H1 (cell line): ENCODE measurements at places on chromosomes 12 and 14. TPM values are rescaled to one million over a fixed set of nuclear protein-coding genes. Genes with fewer than 3 reads are reported as not detected.
A peak's percentile ranks its signal among the peaks of the same experiment; 100 is the strongest.

GRCh38 chr14:74616996-74617700 is 5.1 kb upstream of the LTBP2 start:
- no peak for DNase-seq
- no peak overlapping the region for H3K27ac ChIP-seq
- H3K36me3 ChIP-seq: no peaks in the 10 kb centered on the region
- peaks cover 5% of the 10 kb centered on the region; the same call in 1 of the 2 replicates for H3K4me1 ChIP-seq
- peaks cover 2% of the 10 kb centered on the region; the same call in 1 of the 2 replicates for H3K27me3 ChIP-seq

The TMTC2 gene
- polyA plus RNA-seq: 2.3 and 2.7 TPM in 2 replicates

- H3K27ac ChIP-seq: no peak overlapping the region
- H3K27me3 ChIP-seq: no peaks in the 10 kb centered on the region
- DNase-seq: no peak
- no peaks in the 10 kb centered on the region for H3K36me3 ChIP-seq
- H3K4me3 ChIP-seq: no peak overlapping the region
- peaks cover 2% of the 10 kb centered on the region; the same call in 1 of the 2 replicates for H3K4me1 ChIP-seq
Observed at GRCh38 chr12:118498171-118498570, 121.8 kb downstream of the SUDS3 start.

DNA sequence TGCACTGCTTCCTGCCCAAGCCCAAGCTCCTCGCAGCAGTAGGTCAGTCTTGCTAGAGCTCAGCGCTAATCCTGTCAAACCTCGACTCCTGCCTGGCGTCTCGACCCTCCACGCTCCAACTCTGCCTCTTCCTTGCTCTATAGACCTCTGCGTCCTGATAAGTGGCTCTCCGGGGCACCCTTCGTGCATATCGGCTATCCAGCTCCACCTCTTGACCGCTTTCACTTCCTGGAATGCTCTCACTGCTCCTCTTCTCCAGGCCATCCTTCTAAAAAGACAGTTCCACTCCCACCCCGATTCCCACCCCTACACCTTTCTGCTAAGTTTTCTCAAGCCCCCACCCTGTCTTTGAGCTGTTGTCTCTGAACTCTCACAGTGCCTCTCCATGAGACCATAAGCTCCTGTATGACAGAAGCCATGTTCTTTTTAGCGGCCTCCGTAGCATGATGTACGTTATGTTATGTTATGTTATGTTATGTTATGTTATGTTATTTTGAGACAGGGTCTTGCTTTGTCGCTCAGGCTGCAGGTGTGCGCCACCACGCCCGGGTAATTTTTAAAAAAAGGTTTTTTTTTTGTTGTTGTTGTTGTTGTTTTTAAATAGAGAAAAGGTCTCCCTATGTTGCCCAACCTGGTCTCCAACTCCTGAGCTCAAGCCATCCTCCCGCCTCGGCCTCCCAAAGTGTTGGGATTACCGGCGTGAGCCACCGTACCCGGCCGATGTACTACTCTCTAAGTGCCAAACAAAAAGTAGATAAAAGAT is 601 bp downstream of the COX14 start:
- H3K36me3 ChIP-seq: no peaks in the 10 kb centered on the region
- no peak for DNase-seq
- H3K27ac ChIP-seq: peak overlapping the region; percentile 74
- peak overlapping the region; percentile 91 for H3K4me3 ChIP-seq
- H3K27me3 ChIP-seq: no peaks in the 10 kb centered on the region

The RNU6-7 gene
- not detected in 2 replicates for polyA plus RNA-seq

GRCh38 chr14:94121485-94121884 is 7.9 kb downstream of the IFI27L2 start:
- no peaks in the 10 kb centered on the region for H3K4me1 ChIP-seq
- H3K27me3 ChIP-seq: no peaks in the 10 kb centered on the region
- H3K4me3 ChIP-seq: no peak overlapping the region
- DNase-seq: no peak
- H3K27ac ChIP-seq: no peak overlapping the region

The FOXA1 gene
- 0.05 and 0.08 TPM in 2 replicates for polyA plus RNA-seq

DNA sequence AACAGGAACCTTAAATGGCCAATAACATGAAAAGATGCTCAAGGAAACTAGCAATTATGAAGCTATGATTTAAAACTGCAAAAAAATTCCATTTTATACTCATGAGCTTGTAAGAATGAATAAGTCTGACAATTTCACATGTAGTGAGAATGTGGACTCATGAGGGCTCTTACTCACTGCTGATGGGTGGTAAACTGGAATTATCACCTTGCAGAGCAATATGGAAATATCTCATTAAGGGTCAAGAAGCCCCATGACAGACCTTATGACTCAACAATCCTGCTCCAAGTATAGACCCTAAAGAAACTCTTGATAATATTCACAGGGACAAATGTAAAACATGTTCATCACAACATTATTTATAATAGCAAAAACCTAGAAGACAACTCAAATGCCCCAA is 23.5 kb upstream of the SMAGP start:
- DNase-seq: no peak
- H3K27me3 ChIP-seq: no peaks in the 10 kb centered on the region
- no peaks in the 10 kb centered on the region for H3K4me1 ChIP-seq

DNA sequence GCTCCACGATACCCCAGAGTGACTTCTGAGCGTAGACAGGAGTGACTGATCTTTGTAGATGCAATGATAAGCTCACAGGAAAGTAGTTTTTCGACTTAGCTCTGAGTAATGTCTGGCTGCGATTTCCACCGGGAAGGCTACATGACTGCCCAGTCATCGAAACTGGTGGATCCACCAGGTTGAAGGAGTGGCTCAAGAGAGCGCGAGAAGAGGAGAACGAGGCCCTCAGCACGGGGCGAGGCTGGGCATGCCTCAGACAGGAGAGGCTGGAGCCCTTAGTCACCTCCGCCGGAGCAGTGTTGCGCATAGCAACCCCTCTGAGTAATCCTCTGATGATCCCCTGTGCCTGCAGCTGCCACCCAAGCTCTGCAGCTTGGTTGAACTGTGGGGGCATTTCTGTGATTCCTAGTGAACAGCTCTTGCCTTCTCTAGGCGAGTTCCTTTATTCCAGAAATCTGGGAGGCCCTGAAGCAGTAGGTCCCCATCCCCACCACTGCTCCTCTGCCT is 25.6 kb downstream of the ELK3 start:
- H3K27me3 ChIP-seq: no peaks in the 10 kb centered on the region
- no peak overlapping the region for H3K27ac ChIP-seq
- H3K4me1 ChIP-seq: no peaks in the 10 kb centered on the region; the same call in 1 of the 2 replicates
- DNase-seq: peak; percentile 53
- no peaks in the 10 kb centered on the region for H3K36me3 ChIP-seq
- H3K4me3 ChIP-seq: no peak overlapping the region

- H3K27ac ChIP-seq: no peak overlapping the region
- no peak for DNase-seq
- H3K4me1 ChIP-seq: no peaks in the 10 kb centered on the region
- H3K4me3 ChIP-seq: no peak overlapping the region
- no peaks in the 10 kb centered on the region for H3K27me3 ChIP-seq
Observed at GRCh38 chr12:28975564-28976340, 173.3 kb upstream of the FAR2 start.

GRCh38 chr14:69685218-69685616 is 73.8 kb downstream of the SUSD6 start:
- H3K4me1 ChIP-seq: no peaks in the 10 kb centered on the region
- no peaks in the 10 kb centered on the region for H3K36me3 ChIP-seq
- DNase-seq: no peak
- no peak overlapping the region for H3K4me3 ChIP-seq
- H3K27ac ChIP-seq: no peak overlapping the region

DNA sequence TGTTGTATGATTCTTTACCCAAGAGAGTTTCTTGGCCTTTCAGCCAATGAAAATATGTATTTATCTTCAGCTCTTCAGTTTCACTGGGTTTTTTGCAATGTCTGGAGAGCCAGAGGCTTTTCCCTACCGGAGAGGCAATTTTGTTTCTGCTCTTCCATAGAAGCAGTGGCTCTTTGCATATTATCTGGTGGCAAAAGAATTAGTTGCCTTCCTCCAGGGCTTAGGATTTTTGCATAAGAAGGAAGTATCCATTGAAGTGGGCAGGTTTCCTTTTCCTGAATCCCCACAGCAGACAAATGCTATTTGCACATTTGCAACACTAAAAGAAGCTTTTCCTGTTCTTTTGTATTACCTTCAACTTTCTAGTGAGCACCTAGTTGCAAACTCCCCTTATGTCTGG is 75.2 kb downstream of the NTS start:
- peak overlapping the region; percentile 48; the same call in 1 of the 2 replicates for H3K27ac ChIP-seq
- peak; percentile 36 for DNase-seq
- no peaks in the 10 kb centered on the region for H3K27me3 ChIP-seq
- H3K4me3 ChIP-seq: no peak overlapping the region
- no peaks in the 10 kb centered on the region; the same call in 1 of the 2 replicates for H3K36me3 ChIP-seq
